Stimulated activated CD4-positive, alpha-beta T cell treated with anti-CD3 and anti-CD28 coated beads, Interleukin-12 subunit alpha, Interleukin-12 subunit beta, amount 100 ng/mL, for 48 hours (primary cell): ENCODE measurements at places on chromosomes 13 and 19.

GRCh38 chr19:19493841-19494546, 21.4 kb downstream of the TSSK6 start:
- DNase-seq = no peak

GRCh38 chr13:86052141-86052540, 252.9 kb upstream of the SLITRK6 start:
- no peak for DNase-seq

- DNase-seq = no peak
Measured at GRCh38 chr19:52297601-52298364, 814 bp downstream of the ZNF480 start.

GRCh38 chr19:58557221-58558065, 968 bp downstream of the UBE2M start:
- no peak for DNase-seq

DNA sequence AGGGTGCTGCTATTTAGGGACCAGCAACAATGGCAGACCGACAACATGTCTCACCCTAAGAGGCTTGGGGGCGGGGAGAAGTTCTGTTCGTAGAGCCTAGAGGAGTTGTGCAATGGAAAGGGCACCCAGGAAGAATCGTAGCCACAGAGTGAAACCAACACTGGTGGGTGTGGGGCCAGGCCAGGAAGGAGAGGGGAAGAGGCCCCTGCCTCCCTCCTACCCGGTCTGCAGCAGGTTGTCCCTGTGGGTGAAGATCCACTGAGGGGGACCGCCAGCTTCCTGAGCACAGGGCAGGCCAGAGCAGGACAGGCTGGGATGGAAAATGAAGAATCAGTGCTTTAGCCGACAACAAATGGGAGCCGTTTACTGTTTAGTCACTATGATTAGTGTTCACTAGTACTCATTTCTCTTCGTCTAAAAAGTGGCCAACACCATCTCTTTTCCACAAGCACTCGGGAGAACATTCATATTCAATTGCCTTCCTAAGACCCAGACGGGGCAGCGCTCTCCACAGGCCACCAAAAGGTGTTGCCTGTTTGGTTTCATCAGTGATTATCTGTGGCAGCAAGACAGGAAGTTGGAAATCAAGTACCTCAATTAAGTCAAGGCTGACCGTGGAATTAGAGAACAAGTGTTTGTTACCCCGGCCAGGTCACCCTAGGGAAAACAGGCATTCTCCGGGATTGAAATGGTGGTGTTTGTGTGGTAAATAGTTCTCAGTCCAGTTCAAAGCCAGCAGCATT, 1.1 kb upstream of the ATP11A start:
- peak; percentile 66 for DNase-seq

- no peak for DNase-seq
Measured at GRCh38 chr13:110442930-110443621, 118.4 kb downstream of the RAB20 start.

DNA sequence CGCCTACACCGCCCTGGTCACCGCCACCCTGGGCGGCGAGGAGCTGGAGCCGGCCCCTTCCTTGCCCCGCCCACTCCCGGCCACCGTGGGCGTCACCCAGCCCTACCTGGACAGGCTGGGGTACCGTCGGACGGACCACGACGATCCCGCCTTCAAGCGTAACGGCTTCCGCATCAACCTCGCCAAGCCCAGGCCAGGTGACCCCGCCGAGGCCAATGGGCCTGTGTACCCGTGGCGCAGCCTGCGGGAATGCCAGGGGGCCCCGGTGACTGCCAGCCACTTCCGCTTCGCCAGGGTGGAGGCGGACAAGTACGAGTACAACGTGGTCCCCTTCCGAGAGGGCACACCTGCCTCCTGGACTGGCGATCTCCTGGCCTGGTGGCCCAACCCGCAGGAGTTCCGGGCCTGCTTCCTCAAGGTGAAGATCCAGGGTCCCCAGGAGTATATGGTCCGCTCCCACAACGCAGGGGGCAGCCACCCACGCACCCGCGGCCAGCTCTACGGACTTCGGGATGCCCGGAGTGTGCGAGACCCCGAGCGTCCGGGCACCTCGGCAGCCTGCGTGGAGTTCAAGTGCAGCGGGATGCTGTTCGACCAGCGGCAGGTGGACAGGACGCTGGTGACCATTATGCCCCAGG, 7.0 kb downstream of the CILP2 start:
- DNase-seq = no peak

DNA sequence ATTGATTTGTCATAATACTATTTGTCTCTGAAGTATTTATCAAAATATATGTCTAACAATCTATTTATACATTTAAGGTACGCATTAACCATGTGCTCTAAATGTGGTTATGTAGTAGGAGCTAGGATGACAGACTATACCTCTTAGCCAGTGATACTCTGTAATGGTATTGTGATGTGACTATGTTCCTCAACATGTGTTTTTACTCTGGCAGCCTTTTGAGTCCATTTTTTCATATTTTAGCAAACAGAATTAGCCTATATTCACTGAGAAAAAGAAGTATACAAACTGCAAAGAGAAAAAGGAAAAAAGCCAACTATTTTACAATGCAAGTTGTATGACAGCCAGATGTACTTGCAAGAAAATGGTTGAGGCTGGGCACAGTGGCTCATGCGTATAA, 26.7 kb downstream of the MAB21L1 start:
- DNase-seq = no peak

DNA sequence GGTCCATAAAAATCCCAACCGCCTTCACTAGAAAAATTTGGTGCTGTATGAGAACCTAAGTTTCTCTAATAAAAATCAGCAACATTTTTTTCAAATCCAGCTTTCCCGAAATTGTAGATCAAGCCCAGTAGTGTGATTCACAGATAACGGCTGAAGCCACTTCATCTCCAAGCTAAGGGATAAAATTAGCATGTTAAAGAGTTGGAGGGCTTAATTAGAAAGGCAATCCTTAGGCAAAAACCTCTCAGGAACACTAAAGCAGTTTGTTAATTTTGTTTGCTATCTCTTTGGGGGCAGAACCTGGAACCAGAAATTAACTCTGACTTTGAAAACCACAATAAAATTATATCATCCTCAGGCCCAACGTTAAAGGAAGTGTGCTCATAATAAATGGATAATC, 820.2 kb downstream of the GPC5 start:
- DNase-seq = no peak

GRCh38 chr13:44561351-44561750, 14.8 kb downstream of the TSC22D1 start:
- DNase-seq = no peak

DNA sequence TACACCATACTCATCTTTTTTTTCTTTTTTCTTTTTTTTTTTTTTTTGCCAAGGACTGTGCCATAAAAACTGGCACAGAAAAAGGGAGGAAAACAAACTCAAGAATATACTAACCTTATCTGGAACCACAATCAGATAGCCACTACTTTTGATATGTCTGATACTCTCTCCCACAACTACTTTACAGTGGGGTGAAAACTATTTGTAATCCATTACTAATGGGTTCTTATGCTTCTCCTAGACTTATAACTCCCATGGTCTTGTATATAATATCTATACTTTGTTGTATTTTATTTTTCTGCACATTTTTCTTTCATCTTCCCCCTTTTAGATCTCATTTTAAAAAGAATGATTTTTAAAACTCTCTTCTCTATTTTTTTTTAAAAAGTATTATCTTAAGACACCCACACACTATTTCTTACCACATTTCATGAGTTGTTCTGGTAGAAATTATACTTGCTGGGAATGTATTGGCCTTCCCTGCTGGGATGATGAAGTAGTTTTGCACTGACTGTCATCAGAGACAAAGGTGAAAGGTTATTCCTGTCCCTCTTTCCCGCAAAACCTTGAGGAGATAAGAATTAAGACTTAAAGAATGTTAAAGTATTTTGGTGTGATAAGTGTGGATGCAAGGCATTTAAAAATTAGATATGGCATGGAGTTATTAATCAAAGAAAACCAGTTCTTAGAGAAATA, 146.7 kb upstream of the KLF12 start:
- DNase-seq = no peak

DNA sequence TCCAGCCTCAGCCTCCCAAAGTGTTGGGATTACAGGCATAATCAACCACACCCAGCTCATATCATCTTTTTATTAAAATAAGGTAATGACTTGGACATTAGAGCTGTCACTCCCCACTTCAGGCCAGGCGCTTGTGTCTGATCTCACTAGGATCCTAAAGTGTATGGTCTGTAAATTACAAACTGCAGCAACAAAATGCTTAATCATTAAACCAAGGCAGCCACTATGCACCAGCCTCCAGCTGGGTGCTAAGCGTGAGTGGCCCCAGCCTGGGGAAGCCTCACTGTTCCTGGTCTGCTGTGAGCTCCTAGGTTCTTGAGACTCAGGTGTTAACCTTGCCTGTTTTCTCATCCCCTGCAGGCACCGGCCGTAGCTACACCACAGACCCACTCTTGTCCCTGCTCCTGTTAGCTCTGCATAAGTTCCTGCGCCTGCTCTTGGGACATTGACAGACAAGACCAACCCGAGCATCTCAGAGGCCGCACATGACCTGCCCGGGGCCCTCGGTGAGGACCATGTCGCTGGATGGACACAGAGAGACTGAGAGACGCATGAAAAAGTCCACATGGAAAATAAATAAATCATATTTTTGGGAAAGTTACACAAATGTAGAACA, 37.8 kb downstream of the VSTM2B start:
- DNase-seq = no peak

GRCh38 chr19:32691952-32692726, 518 bp downstream of the NUDT19 start:
- no peak for DNase-seq

DNA sequence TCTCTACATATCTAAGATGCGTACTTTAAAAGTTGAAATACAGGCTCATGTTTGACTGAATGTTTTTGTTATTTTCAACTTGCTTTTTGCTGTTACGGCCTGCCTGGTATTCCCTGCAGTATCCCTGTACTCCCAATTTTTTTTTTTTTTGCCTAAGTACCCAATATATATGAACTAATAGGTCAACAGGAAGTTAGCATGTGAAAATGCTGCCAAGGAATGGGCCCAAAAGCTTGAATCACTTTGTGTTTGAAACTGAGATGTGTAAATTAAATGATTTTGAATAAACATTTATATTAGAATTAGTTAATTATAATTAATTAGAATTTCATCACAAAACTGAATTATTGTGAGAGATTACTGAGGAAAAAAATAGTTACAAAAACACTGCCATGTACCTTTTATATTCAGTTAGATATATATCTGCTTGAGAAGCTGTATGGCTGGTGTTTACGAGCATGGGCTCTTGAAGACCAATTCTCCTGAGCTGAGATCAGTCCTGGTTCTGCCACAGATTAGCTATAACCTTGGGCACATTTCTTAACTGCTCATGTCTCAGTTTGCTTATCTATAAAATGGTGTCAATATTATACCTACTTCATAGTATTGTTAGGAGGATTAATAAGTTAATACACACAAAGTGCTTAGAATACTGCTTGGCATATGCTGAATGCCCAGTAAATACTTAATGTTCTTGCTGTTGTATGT, 16.0 kb downstream of the TDRD3 start:
- no peak for DNase-seq

- DNase-seq = no peak
Measured at GRCh38 chr19:42143341-42144234, 11.3 kb upstream of the POU2F2 start.

DNA sequence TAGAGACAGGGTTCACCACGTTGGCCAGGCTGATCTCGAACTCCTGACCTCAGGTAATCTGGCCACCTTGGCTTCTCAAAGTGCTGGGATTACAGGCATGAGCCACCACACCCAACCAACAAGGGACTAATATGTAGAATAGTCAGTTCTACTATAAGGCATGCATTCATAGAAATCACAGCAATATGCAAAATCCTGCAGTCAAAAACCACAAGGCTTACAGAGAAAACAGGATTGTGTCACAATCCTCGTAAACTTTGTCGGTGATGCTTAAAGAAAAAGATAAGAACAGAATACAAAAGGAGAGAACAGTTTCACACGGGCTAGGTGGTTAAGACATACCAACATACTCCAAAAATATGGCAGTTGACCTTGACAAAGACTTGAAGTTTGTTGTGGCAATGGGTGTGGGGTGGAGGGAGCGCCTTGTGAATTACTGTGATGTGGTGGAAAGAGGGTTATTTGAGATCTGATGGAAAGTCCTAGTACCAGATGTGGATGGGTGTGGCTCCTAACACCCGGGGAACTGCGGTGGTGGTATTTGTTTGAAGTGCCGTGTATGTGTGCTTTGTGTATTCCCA, 12.4 kb downstream of the NOSIP start:
- no peak for DNase-seq

DNA sequence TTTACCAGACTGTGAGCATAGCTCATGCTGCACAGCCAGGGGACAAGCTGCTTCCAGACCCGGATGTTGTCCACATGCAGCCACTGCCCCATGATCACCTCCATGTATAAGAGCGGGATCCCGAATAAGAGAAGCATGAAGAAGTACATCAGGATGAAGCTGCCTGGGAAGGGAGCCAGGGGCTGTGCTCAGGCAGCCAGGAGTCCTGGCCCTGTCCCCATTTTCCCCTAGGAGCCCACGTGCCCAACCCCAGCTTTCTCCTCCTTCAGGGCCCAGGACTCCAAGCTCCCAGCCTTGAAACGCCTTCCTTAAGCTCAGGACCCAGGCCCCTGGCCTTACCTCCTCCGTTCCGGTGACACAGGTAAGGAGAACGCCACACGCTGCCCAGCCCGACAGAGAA, 69.3 kb downstream of the SLC6A16 start:
- DNase-seq = no peak

DNA sequence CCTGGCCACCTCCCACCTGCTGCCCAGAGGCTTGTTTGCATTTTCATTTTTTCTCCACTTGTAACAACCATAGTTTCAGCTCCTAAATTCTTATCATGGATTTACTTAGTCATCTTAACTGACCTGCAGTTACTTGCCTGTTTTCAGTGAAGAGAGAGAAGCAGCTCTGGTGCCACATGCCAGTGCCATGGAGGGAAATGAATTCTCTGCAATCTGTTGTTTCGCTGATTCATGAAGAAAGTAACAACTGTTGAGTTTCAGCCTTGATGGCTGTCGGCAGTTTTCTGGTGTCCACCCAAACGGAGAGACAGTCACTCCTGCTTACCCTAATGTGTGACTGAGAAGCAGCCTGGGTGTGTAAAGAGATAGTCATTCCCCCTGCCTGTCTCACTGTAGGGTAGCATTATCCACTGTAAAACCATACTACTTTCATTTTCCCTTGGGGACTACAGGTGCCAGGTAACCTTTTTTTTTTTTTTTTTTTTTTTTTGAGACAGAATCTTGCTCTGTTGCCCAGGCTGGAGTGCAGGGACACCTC, 116.1 kb downstream of the DNAJC3 start:
- DNase-seq = no peak

DNA sequence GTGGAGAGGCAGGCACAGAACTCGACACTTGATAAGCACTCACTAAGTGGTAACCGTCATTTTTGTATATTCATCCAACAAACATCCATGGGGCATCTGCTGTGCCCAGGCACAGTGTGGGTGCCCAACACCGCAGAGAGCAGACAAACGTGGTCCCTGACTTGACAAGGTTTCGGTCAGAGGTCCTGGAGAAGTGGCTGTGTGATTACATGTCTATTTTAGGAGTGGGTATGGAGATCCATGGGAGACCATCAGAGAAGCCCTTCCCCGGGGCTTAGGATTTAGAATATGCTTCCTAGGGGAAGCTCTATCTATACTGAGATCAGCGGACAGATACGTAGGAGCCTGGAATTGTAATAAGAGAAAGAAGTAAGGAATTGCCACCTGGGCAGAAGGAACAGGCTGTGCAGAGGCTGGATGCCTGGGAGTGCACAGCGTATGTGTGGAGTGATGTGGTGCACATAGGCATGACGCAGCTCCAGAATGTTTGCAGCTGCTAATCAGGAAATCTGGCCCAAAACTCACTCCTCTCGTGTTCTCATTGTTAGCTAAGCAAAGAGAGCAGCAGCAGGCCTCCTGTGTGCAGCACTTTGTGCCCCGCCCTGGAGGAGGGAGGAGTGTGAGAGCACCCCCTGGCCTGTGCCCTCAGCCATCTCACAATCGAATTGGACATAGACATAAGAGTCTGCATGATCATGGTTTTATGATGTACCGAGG, 23.0 kb upstream of the IRS2 start:
- DNase-seq = no peak
